ENCODE measurements at places on chromosomes 2 and 18.
A peak's percentile ranks its signal among the peaks of the same experiment; 100 is the strongest.

- DNase-seq: no peak
Measured at GRCh38 chr2:205868773-205869333, 186.6 kb downstream of the NRP2 start.

DNA sequence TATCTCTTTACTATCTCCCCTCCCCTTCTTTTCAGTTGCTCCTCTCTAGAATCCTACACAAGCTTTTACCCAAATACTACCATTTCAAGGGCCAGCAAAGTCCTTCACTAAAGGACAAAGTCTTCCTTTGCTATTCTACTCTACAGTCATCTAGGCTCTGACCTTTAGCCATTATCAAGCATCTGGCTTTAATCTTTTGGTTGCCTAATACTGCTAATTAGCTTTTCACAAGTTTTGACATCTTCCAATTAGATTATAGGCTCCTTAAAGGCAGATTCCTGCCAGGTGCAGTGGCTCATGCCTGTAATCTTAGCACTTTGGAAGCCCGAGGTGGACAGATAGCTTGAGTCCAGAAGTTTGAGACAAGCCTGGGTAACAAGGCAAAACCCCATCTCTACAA lies 194.4 kb downstream of the SH3BP4 start:
- DNase-seq: no peak

DNA sequence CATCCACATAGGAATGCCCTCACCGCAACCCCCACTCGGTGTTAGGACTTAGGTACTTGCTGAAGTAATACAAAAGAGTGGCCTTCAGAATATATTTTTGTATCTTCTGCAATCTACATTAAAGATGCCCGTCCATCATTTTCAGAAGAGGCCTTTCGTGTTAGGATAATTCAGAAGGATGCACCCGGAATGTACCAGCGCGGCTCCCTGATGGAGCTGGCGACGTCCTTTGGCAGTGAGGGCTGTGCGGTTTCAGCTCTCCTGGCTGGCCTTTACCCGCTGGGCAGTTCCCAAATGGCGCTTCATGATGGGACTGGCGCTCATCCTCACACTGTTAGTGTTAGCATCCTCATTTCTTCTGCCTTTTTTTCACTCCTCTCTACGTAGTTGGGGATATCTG lies 15.3 kb downstream of the TWIST2 start:
- DNase-seq: no peak

DNA sequence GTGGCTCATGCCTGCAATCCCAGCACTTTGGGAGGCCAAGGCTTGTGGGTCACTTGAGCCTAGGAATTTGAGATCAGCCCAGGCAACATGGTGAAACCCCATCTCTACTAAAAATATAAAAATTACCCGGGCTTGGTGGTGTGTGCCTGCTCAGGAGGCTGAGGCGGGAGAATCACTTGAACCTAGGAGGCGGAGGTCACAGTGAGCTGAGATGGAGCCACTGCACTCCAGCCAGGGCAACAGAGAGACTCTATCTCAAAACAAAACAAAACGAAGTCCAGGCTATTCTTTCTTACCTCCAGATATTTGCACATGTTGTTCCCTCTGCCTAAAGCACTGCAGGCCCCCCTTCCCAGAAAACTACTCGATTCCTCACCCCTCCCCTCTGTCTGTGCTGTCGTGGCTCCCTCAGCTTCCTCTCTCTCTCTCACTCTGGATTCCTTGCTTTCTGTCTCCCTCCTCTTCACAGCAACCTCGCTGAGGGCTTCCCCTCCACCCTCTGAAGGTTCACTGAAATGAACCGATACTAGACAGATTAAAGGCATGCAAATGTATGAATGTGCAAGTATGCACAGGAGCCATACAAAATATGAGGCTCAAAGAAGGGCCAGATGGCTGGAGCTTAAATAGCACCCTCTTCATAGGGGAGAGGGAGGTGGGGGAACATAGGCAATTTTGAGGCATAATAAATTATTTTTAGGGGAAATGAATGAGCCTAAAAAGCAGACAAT lies 18.5 kb downstream of the TMEM177 start:
- DNase-seq: no peak

DNA sequence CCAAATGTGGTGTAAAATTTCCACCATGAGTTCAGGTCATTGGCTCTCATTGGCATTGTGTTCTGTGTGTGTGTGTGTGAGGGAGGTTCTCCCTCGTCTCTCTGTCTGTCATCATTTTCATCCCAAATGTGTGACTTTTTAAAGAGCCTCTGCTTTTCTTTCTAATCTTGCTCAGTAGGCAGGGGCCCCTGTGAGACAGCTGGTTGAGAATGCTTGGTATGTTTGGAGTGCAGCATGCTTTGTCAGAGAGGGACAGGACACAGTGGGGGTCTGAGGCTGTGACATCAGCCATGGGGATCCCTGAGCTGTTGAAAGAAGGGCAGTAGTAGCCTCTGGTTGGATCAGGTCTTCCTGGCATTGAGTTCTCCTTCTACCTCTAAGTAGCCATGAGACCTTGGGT lies 10.6 kb downstream of the PTPRM start:
- DNase-seq: no peak

GRCh38 chr2:71256421-71256820 lies 29.5 kb upstream of the PAIP2B start:
- no peak for DNase-seq

GRCh38 chr18:55458456-55459203 lies 129.4 kb downstream of the TCF4 start:
- DNase-seq: no peak

- no peak for DNase-seq
Measured at GRCh38 chr2:74489906-74490305, 7.0 kb downstream of the TTC31 start.

- no peak for DNase-seq
Measured at GRCh38 chr2:161128885-161129284, 31.3 kb upstream of the TANK start.

GRCh38 chr2:18993756-18994338 lies 364.6 kb downstream of the OSR1 start:
- DNase-seq: no peak

DNA sequence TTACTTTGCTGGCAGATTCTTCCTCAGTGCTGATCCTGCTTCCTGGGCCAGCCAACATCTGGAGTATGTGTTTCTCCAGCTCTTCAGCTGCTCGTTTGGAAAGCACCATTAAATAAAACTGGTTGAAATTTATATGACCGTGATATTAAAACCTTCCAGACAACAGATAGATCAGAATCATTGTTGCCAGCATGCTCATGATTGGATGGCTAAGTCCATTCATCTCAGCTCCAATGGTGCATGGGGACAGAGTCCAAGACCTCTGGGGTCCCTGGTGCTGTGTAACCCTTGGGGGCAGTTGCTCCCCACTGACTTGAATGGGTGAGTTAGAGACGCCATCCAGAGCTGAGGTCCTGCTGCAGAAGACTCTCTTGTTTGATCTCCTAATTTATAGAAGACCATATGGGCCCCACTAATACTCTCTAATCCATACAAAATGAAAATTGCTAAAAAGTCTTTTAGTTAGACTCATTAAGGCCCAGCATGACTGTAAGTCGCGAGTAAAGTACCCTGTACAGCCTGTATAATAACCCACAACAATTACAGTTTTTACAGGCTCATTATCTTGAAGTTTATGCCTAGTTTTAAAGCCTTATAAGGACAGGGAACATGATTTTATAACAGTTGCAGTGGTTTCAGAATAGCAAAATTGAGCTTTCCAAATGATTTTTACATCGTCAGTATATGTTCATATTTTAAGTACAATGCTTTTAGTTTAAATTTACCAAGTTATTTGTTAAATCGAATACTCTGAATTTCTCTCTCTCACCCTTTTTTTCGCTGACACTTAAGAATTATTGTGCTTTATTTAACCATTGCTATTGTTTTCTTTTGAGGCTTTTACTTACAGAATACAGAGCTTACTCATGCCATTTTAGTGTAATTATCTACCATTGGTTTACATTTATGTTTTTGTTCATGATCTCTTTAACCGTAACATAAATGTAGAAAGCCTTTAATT lies 60.0 kb downstream of the CABLES1 start:
- no peak for DNase-seq

GRCh38 chr2:100437751-100438150 lies 20.3 kb upstream of the CHST10 start:
- DNase-seq: no peak

DNA sequence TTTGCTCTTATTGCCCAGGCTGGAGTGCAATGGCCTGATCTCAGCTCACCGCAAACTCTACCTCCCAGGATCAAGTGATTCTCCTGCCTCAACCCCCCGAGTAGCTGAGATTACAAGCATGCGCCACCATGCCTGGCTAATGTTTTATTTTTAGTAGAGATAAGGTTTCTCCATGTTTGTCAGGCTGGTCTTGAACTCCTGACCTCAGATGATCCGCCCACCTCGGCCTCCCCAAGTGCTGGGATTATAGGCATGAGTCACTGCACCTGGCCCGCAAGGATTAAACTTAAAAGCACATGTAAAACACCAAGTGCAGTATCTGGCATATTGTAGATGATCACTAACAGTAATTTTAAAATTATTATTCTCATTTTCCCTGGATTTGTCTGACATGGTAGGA lies 72.9 kb downstream of the C1QL2 start:
- no peak for DNase-seq

DNA sequence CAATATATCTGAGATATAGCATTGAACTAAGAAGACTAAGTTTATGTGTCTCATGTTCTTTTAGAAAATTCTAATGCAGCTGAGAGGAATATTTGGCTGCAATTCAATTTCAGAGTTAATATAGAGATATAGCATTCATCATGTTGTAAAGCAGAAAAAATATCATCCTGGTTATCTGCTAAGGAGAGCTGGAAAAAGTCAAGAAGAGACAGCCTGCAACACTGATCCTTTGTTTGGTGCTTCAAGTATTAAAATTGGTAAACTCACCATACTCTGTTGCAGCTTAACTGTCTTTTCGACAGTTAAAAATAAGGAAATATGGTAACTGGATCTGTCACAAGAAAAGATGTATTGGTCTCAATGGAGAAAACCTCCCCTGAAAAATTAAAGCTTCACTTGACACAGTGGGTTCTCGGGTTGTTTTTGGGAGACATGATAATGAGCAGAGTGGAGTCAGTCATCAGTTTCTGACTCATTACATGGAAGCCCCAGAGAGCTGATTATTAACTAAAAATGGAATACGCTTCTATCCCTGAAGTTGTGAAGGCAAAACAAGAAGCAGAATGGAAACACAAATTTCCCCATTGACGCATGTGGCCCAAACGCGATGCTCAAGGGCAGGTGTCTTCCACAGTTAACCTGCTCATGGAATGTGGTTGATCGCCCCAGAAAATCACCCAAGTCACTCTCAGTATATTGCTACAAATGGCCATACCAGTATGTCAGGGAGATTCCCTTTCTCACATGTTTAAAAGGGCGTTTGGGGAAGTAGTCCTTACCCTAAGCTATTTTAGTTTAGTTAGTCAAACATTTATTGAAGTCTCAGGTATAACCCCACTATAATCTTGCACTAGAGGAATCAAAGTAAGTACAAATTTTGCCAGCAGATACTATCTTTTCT lies 8.2 kb downstream of the BCL2 start:
- DNase-seq: no peak

GRCh38 chr2:239012936-239013677 lies 165.2 kb downstream of the TWIST2 start:
- DNase-seq: no peak

DNA sequence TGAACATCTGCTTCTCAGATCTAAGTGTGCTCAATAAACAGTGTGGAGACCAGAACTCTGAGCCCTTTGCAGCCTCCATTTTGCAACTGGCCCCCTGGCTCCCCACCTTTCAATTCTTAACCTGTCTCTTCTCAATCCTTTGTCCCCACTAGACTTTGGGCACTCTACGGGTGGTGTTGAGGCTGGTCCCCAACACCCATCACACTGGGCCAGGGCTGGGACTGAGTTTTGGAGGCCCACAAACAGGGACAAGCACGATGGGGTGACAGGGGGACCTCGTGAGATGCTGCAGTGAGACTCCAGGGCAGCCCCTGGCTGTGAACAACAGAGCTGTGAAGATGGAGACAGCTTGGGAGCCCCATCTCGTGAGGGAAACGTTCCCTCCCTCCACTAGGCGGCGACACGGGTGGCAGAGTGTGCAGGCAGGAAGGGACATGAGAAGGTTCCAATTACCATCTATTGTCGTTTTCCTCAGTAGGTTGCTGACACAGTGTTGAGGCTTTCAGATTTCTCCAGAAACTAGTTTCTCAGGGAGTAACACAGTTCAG lies 1.2 kb downstream of the ANKMY1 start:
- peak; percentile 44 for DNase-seq

GRCh38 chr2:71503837-71504236 lies 50.5 kb downstream of the DYSF start:
- DNase-seq: no peak

DNA sequence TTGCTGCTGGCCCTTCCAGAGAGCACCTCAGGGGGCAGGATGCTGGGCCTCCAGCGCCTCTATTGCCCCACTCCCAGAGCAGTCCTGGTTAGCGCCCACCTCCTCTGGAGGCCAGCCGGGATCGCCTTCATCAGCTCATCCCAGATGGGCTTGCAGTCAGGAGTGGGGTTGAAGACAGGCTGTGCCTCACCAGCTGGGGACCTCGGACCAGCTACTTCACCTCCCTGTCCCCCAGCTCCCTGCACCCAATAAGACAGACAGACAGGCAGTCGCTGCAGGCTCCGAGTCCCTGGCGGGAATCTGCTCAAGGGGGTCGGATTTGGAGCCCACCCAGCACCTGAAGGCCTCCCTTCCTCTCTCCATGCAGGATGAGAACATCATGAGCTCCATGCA lies 18.9 kb upstream of the FAHD2A start:
- no peak for DNase-seq

- no peak for DNase-seq
Measured at GRCh38 chr2:124269348-124269747, 244.3 kb downstream of the CNTNAP5 start.

- no peak for DNase-seq
Measured at GRCh38 chr2:239601880-239602279, 201.1 kb upstream of the HDAC4 start.

DNA sequence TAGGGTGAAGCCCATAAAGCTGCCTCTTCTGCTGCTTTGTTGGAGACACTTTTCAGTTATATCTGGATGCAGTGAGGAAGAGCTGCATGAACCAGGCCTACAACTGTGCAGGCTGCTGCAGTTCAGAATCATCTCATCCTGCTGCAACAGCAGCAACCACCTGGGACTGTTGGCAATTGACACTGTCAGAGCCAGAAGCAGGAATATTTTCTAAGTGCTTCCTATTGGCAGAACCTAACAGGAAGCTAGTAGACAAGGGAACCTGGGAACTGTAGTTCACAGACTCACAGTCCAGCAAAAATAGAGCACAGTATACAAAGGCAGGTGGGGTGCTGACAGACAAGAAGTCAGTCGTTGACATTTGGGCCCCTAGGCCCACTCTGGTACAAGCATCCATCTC lies 452.9 kb upstream of the SPRED2 start:
- no peak for DNase-seq
